Activated CD8-positive, alpha-beta memory T cell treated with anti-CD3 and anti-CD28 coated beads for 4 hours (primary cell): ENCODE measurements at places on chromosomes 2 and 18.

GRCh38 chr2:67631483-67631882, 234.3 kb downstream of the ETAA1 start:
- no peak for DNase-seq

DNA sequence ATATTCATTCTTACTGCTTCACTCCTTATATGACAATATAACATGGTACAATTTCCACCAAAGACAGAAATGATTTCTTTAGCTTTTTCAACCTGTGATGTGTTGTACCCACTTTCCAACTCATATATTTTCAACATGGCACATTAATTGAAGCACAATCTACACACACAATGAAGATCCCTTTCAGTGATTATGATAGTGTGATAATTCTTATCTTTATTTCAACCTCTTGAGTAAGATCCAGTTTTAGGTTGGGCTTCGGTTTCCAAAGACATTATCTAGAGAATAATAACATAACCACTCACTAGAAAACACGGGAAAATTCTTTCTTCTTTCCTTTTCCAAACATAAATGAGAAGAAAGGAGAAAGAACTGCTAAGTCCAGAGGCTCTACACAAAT, 3.4 kb upstream of the DSG3 start:
- no peak for DNase-seq

DNA sequence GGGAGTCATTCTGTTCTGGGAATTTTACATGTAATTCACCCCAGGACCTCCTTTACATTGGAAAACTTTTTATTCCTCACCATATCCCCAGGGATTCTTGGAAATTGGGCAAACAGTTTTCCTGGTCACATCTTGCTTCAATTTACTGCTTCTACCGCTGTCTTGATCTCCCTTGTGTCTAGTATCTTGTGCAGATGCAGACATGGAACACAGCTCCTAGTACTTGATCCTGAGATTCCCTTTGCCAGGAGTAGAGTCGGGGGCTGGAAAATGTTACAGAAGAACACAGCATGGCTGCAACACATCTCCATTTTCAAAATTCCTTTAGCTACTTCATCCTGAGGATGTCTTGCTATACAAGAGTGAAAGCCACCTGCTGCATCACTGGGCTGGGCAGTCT, 472.8 kb downstream of the PLCL1 start:
- DNase-seq = no peak

DNA sequence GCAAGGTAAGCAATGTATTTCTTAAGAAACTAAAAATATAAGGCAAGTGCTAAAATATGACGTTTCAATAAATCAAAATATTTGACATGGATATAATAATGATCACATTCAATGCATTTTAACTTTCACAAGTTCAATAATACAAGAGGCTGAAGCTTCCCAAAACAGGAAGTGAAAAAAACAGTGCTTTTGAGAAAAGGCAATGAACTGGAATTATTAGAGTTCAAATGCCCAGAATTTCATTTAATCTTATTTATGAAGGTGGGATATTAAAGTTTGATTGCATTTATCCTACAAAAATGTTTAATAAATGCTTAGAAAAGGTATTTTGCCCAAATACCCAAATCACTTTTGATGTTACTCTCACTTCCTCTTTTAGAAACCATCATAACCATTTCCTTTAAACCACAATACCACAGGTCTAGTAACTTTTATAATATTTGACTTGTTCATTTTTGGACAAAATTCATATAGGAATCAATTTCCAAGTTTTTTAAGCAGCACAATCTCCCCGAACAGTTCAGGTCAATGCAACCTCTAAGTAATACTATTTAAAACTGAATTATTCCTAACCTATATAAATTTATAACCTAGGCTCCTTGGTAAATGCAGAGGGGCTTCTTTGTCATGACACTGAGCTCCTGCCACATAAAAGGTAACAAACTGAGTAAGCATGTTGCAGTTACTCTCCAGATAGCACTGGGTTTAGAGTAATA, 2.1 kb downstream of the NCKAP1 start:
- DNase-seq = no peak

GRCh38 chr2:95734976-95735890, 143.4 kb downstream of the TRIM43 start:
- DNase-seq = no peak
